Cerebellum (tissue), 4 donors: ENCODE measurements at places on chromosomes 4 and X. TPM values are rescaled to one million over a fixed set of nuclear protein-coding genes. Genes with fewer than 3 reads are reported as not detected.
A peak's percentile ranks its signal among the peaks of the same experiment; 100 is the strongest.

GRCh38 chr4:73944061-73944875 lies 37.6 kb downstream of the PF4 start:
- DNase-seq: no peak

GRCh38 chr4:20430259-20430941 lies 178.7 kb downstream of the SLIT2 start:
- no peak for DNase-seq

DNA sequence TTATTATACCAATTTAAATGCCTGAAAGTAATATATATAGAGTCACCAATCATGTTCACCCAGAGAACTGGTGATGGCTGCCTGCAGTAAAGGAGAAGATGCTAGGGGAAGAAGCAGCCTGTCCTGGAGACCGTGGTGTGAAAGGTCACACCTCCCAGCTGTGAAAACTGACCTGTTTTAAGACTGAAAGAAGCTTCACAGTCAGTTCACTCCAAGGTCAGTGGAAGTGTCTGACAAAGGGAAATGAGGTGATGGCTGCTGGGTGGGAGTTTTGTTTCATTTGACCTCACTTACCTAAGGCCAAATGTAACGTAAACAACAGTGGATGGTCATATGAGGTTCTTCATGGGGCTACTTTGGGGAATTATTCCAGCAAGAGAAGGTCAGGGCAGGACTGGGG lies 352.1 kb upstream of the GATB start:
- DNase-seq: no peak

- DNase-seq: no peak
These were observed 241.4 kb downstream of the GRIA3 start for GRCh38 chrX:123425471-123425870.

GRCh38 chrX:119118780-119119395 lies 8.7 kb downstream of the KIAA1210 start:
- peak; percentile 20 for DNase-seq

- DNase-seq: no peak
These were observed 129.8 kb downstream of the SLC7A11 start for GRCh38 chr4:138112389-138112788.

MAGEH1 gene
- 45.6 TPM for total RNA-seq

IQCM gene
- total RNA-seq: not detected
